ENCODE measurements at places on chromosomes 7 and 10. TPM values are rescaled to one million over a fixed set of nuclear protein-coding genes. Genes with fewer than 3 reads are reported as not detected.

The ASCC1 gene
- total RNA-seq, result 23.8 TPM

The VIPR2 gene
- 0.26 TPM for total RNA-seq

The EMX2 gene
- total RNA-seq, result not detected

The KCP gene
- total RNA-seq, result 0.29 TPM

The CALHM2 gene
- total RNA-seq, result 22.4 TPM

The TFEC gene
- total RNA-seq, result 0.83 TPM

The AVPI1 gene
- total RNA-seq, result 3.1 TPM

The CHAT gene
- total RNA-seq, result not detected

DNA sequence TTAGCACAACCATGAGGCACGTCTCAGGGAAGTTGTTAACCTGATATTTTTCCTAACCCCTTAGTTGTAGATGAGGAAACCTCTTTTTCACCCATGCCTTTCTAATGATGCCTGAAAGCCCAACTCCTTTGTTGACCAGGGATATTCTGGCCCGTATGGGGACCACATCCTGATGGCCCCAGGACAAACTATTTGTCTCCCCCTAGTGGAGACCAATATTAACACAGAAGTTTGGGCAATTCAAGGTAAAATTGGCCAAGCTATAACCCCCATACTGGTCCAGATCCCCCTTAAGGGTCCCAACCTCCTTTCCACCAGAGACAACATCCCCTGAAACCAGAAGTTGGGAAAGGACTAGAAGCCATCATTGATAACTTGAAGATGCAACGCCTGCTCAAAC, 893.3 kb downstream of the SORCS1 start:
- H3K36me3 ChIP-seq, result no peaks in the 10 kb centered on the region
- no peak for DNase-seq
- no peak overlapping the region for H3K27ac ChIP-seq
- H3K4me1 ChIP-seq, result no peaks in the 10 kb centered on the region

GRCh38 chr10:104938031-104938430, 296.9 kb downstream of the SORCS3 start:
- DNase-seq, result no peak
- H3K4me3 ChIP-seq, result no peak overlapping the region
- H3K27me3 ChIP-seq, result no peaks in the 10 kb centered on the region
- no peaks in the 10 kb centered on the region for H3K36me3 ChIP-seq
- no peak overlapping the region for H3K27ac ChIP-seq

DNA sequence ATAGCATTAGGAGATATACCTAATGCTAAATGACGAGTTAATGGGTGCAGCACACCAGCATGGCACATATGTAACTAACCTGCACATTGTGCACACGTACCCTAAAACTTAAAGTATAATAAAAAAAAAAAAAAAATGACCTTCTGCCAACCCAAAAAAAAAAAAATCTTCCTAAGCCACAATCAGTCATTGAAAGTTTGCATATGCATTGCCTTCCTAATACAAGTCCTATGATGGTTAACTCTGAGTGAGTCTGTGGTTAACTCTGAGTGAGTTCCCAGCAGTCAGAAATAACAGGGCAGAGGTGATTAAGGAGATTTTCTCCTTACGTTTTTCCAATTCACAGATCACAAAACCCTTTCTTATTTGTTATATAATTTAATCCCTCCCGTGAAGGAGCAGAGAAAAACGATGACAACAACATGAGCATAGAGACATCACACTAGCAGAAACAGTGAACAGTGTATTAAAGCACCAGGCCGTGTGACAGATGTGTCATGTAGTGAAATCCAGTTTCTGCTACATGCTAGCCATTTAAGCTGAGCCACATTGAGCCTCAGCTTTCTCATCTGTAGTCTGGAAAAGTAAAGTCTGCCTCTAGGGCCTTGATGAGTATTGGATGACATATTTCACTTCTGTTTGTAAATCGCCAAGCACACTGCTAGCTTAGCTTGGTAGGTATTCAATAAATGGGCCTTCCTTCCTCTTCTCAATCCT, 7.4 kb upstream of the RNF148 start:
- H3K27me3 ChIP-seq, result no peaks in the 10 kb centered on the region
- no peak overlapping the region for H3K4me3 ChIP-seq
- no peak for DNase-seq
- no peaks in the 10 kb centered on the region for H3K4me1 ChIP-seq
- H3K27ac ChIP-seq, result no peak overlapping the region

GRCh38 chr7:12868027-12868426, 180.6 kb downstream of the ARL4A start:
- no peak for DNase-seq
- no peak overlapping the region for H3K27ac ChIP-seq
- H3K4me3 ChIP-seq, result no peak overlapping the region
- H3K27me3 ChIP-seq, result peaks cover 1% of the 10 kb centered on the region
- H3K36me3 ChIP-seq, result no peaks in the 10 kb centered on the region
- H3K4me1 ChIP-seq, result no peaks in the 10 kb centered on the region

All from naive thymus-derived CD8-positive, alpha-beta T cell (primary cell).